Stimulated activated CD8-positive, alpha-beta memory T cell treated with anti-CD3 and anti-CD28 coated beads, Interleukin-4, amount 100 ng/mL, for 4 hours (primary cell): ENCODE measurements at places on chromosomes 6 and 20.

- no peak for DNase-seq
Measured at GRCh38 chr6:72620871-72621290, 983 bp upstream of the KCNQ5 start.

GRCh38 chr6:106182455-106182854 is 96.3 kb downstream of the PRDM1 start:
- DNase-seq = no peak

DNA sequence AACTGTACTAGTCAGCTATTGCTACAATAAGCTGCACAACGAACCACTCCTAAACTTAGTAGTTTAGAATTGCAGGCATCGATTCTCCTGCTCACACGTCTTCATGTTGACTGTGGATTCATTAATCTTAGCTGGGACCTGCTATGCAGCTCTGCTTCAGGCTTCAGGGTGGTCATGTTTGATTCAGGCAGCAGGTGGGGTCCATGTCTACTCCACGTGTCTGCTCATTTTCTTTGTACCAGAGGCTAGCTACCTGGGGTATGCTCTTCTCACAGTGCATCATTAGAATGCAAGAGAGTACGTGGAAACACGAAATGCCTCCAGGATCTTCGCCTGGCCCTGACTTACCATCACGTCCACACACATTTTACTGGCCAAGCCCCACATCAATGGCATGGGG is 64.5 kb upstream of the RIN2 start:
- DNase-seq = no peak

- DNase-seq = no peak
Measured at GRCh38 chr6:13295576-13295975, 32.8 kb downstream of the TBC1D7 start.

GRCh38 chr6:1024587-1024986 is 287.3 kb upstream of the FOXQ1 start:
- DNase-seq = no peak

DNA sequence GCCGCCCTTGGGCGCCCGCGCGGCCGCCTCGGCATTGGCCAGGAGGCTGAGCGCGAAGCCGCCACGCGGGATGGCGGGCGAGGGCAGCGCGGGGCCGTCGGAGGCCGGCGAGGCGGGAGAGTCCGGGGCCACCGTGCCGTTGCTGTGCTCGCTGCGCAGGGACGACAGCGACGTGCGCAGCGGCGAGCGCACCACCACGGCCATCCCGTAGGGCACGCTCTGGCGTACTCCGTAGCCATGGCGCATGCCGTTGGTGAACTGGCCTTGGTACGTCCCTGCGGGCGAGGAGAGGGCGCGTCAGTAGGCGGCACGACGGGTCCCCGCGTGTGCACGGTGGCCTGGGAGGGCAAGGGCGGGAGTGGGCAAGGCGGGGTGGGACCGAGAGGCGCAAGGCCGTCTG is 26.9 kb downstream of the JPH2 start:
- no peak for DNase-seq

DNA sequence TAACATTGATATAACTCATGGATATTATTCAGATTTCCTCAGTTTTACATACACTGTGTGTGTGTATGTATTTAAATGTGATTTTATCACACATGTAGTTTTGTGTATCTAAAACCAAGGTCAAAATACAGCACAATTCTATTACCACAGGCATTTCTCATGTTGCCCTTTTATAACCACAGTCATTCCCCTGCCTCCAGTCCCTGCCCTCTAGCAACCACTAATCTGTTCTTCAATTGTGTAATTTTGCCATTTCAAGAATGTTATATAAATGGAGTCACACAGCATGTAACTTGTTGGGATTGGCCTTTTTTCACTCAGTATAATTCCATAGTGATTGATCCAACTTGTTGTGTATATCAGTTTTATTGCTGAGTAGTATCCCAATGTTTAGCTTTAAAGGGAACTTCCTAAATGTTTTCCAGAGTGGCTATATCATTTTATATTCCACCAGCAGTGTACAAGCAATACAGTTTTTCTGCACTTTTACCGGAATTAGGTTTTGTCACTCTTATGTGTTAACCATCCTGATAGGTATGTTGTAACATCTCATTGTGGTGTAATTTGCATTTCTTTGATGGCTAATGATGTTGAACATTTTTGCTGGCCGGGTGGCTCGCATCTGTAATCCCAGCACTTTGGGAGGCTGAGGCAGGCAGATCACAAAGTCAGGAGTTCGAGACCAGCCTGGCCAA is 338.2 kb downstream of the SOX4 start:
- DNase-seq = no peak

DNA sequence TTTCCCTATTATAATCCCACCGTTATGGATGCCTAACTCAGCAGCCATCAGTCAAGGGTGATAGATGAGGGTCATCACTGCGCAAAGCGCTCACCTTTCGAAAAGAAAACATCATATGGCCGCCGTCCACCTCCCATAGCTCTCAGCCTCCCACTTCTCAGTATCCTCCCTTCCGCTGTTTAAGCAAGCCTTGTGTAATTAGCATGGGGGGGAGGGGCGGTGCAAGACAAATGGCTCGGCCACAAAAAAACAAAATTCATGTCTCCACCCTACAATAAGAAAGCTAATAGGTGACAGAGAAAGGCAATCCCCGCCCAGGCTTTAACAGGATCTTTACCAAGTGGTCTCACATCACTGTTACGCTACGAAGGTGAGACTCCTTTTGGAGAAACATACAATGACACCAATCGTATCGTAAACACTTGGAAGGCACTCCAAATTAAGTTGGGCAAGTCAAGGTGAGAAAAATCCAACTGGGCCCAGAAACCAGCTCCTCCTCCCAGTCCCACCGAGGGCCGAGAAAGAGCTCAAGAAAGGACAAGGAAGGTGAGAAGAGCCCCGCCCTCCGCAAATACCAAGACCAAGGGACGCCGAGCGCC is 645 bp downstream of the DDX39B start:
- peak; percentile 41 for DNase-seq

DNA sequence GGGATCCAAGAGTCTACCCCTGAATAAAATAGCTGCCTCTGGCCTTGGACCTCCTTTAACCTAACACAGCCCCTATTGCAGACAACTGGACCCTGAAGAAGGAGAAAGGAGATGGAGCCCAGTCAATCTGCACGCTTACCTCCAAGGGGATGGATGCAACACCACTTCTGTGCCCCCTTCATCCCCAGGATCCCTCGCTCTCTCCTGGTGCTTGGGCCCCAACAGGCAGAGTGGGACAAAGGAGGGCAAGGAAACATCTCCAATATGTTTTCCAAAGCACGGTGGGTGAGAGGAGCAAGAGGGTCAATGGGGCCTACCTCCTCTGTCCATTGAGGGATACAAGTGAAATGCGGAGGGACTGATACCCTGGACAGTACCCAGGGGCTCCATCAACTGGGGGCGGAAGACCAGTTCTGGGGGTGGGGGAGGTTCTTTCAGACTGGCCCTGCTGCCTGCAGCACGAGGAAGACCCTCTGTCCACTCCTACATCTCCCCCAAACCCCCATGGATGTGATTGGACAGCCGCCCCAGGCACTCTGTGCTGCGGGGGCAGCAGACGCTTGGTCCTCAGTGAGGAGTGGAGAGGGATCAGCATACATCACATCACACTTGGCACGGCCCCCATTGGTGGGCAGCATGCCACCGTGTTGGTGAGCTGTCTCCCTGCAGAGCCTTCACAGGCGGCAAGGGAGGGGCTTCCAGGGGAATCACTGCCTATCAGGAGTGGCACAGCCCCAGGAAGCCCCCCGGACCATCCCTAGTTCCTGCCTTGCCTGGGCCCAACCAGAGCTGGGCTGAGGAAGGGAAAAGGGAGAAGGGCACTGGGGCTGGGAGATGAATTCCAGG is 70.6 kb downstream of the MRPL14 start:
- DNase-seq = no peak

DNA sequence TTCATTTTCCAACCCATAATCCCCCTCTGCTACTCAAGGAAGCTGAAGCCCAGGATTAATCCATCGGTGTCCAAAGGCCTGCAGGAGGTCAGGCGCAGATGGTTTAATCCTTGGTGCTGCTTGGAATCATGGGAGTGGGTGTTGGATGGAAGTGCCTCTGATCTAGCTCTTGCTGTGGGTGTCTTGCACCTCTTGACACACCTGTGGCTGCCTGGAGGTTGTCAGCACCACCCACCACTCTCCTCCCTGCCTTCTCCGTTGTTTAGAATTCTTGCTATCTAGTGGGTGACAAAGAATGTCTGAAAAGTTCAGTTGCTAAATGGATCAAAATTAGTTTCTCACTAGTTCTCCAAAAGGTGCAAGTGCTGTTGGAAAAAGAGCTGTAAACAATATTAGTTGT is 1074.4 kb upstream of the FLRT3 start:
- no peak for DNase-seq

DNA sequence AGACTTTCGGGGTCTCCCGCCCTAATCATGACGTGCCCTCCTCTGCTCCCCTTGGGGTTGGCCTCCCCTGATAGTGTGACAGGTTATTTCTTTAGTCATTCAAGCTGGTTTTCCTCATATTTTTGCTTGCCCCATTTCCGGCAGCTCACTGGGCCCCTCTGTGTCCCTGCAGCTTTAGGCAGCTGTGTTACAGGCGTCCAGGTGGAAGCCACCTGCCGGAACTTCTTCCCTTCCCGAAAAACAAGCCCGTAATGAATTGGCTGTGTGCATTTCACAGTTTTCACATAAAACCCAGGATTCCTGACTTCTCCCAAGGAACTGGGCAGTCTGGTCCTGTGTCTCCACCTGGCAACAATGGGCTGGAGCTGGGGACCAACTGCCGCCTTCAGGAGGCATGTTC is 52.6 kb downstream of the EDN3 start:
- DNase-seq = no peak
